ENCODE measurements at places on chromosomes 11 and 22.

GRCh38 chr11:74417860-74418508 is 19.8 kb upstream of the PGM2L1 start:
- no peak for DNase-seq

GRCh38 chr11:82890936-82891335 is 9.3 kb downstream of the PRCP start:
- DNase-seq = no peak

- no peak for DNase-seq
These were observed 129.9 kb downstream of the KCNC1 start for GRCh38 chr11:17864478-17864941.

- DNase-seq = no peak
These were observed 61.3 kb upstream of the ANO1 start for GRCh38 chr11:70016666-70017367.

Data from pons (tissue), 1 donor.